ENCODE measurements at places on chromosomes 3 and 15. TPM values are rescaled to one million over a fixed set of nuclear protein-coding genes. Genes with fewer than 3 reads are reported as not detected.

The TFDP2 gene
- total RNA-seq, result 17.0 TPM

DNA sequence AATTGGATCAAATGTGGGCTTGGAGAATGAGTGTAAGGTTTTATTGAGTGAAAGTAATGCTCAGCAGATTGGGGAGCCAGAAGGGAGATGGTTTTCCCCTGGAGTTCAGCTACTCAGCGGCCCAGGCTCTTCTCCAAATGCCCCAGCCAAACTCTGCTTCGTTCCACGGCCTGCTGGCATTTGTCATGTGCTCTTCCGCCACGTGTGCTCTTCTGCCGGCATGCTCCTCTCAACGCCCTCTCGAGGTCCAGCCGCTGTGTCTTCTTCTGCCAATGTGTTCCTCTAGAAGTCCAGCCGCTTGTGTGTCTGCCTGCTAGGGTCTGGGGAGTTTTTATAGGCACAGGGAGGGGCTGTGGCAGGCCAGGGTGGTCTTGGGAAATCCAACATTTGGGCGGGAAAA lies 156.8 kb downstream of the RBPMS2 start:
- no peak for DNase-seq

- DNase-seq, result no peak
These were observed at the start of gene CNTN3 for GRCh38 chr3:74614107-74614967. Gene CNTN3 (minus strand): TSS chr3:74614659. CDS start chr3:74521112, 93,547 bp downstream.

GRCh38 chr15:67820122-67820991 lies 5.0 kb upstream of the SKOR1 start:
- DNase-seq, result no peak

DNA sequence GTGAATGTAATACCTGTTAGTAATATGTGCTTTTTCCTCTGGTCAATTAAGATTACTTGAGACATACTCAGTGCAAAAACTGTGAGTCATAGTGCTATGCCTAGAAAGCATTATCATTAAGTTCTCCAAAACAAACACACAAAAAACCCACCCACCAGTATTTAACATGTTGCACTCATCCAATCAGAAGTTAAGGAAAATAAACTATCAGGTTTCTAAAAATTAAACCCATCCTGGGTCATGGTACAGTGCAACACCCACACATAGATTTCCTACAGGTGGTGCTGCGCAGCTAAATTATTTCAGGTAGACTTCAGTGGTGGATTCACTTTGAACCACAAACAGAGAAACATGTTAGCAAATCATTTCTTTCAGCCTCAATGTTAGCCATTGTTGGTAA lies 264.4 kb upstream of the VEPH1 start:
- no peak for DNase-seq

DNA sequence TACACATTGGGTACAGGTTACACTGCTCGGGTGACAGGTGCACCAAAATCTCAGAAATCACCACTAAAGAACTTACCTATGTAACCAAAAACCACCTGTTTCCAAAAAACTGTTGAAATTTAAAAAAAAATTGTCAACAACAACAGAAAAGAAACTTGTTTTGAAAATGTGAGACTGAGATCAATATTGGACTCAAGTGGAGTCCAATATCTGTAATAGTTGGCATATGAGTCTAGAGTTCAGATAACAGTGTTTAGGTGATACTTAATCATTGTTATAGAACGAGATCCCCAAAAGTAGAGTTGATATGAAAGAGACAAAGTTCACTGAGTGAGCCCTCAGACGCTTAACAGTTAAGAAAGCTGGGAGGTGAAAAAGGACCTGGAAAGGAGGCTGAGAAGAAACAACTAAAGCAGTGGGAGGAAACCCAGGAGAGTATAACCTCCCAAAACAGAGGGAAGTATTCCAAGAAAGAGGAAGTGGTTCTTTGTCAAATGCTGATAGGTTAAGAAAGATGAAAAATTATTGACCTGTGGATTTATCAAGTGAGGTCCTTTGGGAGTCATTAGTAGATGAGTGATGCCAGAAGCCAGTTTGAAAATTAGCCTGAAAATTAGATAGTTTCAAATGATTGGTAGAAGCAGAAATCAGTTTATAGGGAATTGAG lies 388.6 kb upstream of the DPH6 start:
- no peak for DNase-seq

The GOLGA8T gene
- 0.20 TPM for total RNA-seq

DNA sequence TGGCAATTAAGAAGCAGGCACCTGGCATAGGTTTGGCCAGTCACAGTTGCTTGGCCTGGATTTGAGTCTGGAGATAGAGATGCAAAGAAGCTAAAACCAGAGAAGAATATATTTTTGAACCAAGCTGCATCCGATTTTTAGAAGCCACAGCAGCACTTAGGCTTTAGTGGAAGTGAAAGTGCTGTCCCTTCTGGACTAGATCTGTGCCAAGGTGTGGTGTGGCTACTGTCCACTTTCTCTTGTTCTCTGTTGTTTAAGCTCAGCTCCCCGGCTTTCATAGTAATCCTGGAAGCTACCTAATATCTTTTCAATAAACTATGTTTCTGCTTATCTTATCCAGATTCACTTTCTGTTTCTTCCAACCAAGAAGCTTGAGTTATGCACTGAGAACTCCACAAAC lies 183.4 kb upstream of the THRB start:
- DNase-seq, result no peak

DNA sequence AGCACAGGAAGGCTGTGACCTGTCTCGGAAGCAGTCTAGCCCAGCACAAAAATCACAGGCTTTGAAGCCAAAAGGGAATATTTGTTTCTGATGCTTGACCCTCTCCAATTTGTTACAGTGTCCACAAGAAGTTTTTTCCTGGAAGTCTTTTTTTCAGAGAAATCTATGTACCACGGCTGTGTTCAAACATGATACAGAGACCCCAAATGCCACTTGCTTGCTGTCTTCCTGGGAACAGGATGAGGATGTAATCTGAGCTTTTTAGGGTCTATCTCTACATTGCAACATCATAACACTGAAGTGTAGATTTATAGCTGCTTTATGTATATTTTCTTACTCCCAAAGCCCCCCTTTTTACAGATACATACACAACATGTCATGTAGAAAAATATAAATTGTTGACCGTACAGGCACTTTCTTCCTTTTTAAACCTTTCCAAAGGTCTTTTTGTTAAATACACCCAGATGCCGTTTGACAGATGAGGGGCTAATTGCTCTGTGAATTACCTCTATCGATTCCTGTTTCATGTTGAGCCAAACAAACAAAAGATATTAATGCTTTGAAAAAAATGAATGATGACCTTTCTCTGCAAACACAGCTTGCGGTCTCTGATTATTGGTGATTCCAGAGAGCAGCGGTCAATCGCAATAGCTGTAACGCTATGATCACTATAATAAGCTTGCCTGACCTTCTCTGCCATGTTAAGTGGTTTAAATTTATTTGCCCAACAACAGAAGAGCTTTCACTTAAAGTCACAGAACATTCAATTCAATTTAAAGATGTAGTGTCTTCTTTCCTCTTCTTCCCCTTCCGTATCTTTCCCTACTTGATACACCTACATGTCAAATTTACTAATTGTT lies 875.9 kb upstream of the NR2F2 start:
- DNase-seq, result no peak

The HAPLN3 gene
- total RNA-seq, result 15.5 TPM

- DNase-seq, result no peak
These were observed 22.7 kb upstream of the FRMD4B start for GRCh38 chr3:69408542-69408941.

The XIRP1 gene
- not detected for total RNA-seq

- no peak for DNase-seq
These were observed 14.1 kb downstream of the STARD5 start for GRCh38 chr15:81309647-81310450.
